Mucosa of descending colon (tissue), 3 donors: ENCODE measurements at places on chromosomes 7 and 10. TPM values are rescaled to one million over a fixed set of nuclear protein-coding genes. Genes with fewer than 3 reads are reported as not detected.

GRCh38 chr10:71436268-71437125, 39.8 kb downstream of the CDH23 start:
- no peak for DNase-seq

- no peak for DNase-seq
These were observed 152.5 kb downstream of the AKR1D1 start for GRCh38 chr7:138228769-138229168.

The ACSM6 gene
- total RNA-seq, result not detected

GRCh38 chr10:49739426-49739825, 22.7 kb downstream of the OGDHL start:
- DNase-seq, result no peak

GRCh38 chr10:78455236-78455635, 421.6 kb downstream of the RPS24 start:
- DNase-seq, result no peak

DNA sequence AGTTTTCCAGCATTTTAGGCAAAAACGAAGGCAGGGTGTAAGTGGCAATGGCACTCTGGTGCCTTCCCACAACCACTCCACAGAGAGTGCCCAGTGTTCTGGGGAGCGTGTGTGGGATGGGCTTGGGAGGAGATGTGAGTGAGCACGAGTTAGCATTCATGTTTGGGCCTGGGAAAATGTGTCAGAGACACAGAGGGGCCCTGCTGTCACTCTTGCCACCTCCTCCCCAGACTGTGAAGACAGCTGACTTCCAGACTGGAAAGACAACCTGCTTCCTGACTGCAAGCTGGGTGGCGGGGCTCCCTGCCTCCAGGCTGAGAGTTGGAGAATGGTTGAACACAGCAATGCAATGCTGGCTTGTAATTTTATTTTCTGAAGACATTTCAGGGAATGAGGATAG, 454.5 kb upstream of the ZMIZ1 start:
- no peak for DNase-seq

The RBM48 gene
- 12.3 TPM for total RNA-seq

DNA sequence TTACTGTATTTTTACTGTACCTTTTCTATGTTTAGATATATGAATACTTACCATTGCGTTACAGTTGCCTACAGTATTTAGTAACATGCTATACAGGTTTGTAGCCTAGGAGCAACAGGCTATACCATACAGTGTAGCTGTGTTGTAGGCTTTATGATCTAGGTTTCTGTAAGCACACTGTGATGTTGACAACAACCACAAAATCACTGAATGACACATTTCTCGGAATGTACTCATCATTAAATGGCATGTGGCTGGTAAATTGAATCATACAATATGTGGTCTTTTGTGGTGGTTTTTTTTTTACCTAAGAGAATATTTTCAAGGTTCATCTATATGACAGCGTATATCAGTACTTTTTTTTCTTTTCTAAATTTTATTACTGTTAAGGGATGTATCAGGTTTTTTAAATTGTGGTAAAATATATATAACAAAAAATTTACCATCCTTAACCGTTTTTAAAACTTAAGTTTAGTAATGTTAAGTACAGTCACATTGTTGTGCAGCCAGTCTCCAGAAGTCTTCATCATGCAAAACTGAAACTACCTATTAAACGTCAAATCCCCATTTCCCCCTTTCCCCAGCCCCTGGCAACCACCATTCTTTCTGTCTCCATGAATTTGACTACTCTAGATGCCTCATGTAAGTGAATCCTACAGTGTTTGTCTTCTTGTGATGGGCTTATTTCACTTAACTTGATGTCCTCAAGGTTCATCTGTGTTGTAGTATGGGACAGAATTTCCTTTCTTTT, 21.5 kb downstream of the BTAF1 start:
- DNase-seq, result no peak

- no peak for DNase-seq
These were observed 4.3 kb downstream of the EBF3 start for GRCh38 chr10:129959544-129960480.

- no peak for DNase-seq
These were observed 95.0 kb downstream of the TAF3 start for GRCh38 chr10:7913126-7913872.

The PTPN20 gene
- total RNA-seq, result 6.5 TPM
